ENCODE measurements at places on chromosomes 11 and 22.

DNA sequence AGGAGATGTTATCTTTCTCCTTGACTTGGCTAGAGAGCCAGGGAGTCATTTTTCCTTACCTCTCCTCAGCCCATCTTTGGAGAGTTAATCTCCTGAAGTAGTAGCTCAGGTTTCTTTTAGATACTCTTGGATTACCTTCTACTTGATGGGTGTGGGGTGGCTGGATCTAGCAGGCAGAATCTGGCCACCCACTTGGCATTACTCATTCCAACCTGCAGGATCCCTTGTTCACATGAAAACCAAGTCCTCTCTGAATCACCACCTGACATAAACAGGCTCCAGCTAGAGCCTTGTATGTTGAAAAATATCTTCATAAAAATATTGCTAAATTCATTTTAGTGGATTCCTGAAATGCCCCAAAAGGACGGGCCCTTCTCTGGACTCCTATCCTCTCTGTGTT lies 250.6 kb upstream of the PLET1 start:
- DNase-seq = no peak

DNA sequence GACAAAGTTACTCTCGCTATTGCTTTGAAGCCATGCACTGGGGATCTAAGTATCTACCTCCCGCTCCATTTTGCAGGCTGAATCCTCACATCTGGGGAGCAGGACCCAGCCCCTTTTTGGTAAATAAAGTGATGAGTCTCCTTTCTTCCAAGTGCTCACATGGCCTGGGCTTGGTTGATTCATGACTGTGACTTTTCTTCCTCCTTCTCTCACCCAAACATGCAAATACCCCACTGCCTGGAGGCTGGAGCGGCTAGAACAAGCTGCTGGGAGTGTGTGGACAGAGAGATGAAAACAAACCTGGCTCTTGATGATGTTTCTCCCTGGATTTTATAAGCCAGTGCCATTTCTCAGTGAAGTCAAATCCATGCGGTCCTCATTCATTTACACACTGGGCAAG lies 72.7 kb downstream of the TRIM29 start:
- no peak for DNase-seq

GRCh38 chr11:73072935-73073481 lies 69.1 kb downstream of the FCHSD2 start:
- peak; percentile 60 for DNase-seq

DNA sequence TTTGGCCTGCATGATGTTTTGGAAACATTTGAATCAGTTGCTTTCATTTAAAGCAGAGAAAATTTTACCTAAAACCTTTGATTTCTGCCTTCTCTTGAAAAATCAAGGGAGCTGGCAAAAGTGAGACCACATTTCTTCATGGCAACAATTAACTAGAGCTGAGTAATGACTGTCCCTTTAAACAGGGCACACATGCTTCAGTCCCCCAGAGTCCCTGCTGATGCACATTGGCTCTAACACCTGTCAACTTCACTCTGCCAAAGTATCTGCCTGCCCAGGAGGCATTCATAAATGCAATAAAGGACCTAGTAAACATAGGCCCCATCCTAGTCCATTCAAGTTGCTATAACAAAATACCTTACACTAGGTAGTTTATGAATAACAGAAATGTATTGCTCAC lies 87.1 kb upstream of the LDLRAD3 start:
- peak; percentile 44 for DNase-seq

DNA sequence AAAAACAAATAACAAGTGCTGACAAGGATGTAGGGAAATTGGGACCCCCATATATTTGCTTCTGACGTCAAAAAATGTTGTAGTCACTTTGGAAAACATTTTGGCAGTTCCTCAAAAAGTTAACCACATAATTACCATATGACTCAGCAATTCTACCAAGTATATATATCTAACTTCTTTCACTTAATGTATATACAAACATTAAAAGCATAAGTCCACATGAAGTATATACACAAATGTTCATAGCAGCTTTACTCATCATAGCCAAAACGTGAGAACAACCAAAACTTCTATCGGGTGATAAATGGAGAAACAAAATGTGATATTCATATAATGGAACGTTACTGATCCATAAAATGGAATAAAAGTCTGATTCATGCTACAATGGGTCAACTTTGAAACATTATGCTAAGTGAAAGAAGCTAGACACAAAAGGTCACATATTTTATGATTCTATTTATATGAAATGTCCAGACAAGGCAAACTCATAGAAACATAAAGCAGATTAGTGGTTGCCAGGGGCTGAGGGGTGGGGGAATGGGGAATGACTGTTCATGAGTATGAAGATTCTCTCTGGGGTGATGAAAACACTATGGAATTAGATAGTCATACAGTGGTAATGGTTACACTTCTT lies 48.7 kb upstream of the TEAD1 start:
- no peak for DNase-seq

Data from tongue (tissue), 3 donors.